ENCODE measurements at places on chromosomes 1 and 21.

DNA sequence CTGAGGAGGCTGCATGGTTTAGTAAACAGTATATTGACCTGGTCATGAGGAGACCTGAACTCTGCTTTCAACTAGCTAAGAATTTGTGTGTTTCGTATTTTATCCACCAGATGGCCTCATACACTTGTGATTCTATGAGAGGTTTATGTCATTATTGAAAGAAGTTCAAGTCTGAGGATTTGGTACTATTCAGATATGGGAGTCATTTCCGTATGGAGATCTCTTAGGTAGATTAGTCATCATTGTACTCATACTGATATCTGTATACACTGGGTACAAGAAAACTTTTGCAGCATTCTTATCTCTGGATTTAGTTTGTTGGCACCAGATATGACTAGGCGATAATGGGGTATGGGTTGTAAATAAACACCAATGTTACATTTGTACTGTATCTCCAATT is 26.6 kb downstream of the ATF6 start:
- DNase-seq: peak; percentile 82

DNA sequence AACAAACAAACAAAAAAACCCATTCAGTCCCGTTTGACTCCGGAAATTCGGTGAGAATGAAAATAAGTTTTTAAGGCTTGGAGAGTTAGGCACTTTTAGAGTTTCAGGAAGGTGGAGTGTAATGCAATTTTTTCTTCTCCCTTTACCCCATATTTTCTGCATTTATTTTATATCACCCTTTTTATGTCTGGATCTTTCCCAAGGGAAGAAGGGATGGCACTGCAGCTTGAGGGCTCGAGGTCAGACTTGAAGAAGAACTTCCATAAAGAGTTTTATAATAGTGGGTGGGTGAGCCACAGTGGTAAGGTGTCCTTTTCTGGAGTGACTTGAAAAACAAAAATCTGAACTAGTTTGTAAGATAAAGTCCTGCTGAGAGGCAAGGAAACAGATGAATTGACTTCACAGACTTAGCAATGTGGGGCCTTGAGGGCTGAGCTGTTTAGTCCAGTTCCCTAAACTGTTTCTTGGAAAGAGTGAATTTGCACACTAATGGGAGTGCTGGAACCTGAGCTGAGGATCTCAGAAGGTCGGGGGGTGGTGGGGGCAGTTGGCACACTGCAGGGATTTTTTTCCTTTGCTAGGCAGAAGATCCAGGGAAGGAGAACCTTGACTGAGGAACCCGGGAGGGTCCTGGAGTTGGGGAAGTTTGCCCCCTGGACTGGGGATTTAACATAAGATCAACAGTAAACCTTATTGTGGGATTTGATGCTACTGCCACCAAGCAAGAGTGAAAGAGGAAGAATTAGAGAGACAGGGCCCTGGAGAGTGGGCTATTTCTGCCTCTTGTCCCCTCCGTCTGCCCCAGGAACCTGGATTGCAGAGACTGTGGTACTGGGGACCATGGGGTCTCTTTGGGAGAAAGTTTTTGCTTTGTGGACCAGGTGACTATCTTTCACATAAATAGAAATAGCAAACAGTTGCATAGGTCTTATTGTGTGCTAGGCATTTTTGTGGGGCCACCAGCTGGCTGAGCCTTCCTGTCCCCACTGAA is 1.8 kb upstream of the MEX3A start:
- DNase-seq: no peak

DNA sequence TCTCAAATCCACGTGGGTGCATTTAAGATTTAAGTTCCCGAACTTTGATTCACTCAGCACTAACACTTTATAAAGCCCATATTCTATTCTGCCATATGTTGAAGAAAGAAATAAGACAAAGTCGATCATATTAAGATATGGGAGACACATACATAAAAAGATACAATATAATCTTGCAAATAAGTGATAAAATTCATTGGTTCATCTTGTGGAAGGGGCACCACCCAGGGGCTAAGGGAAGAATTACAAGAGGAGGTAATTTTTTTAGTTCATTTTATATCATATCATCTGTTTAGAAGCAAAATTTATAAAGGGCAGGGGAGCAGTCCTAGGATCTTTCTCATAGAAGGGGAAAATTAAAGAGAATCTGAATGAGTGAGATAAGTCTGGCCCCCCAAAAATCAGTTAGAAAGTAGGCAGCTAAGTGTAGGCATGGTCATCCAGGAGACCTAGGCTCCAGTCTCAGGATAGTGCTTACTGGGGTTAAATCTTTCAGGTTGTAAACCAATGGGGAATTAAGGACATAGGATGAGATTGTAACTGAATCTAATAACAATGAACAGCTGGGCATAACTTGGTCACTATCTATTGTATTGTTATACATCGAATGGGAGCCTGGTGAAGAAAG is 124.2 kb upstream of the L1TD1 start:
- DNase-seq: peak; percentile 44

DNA sequence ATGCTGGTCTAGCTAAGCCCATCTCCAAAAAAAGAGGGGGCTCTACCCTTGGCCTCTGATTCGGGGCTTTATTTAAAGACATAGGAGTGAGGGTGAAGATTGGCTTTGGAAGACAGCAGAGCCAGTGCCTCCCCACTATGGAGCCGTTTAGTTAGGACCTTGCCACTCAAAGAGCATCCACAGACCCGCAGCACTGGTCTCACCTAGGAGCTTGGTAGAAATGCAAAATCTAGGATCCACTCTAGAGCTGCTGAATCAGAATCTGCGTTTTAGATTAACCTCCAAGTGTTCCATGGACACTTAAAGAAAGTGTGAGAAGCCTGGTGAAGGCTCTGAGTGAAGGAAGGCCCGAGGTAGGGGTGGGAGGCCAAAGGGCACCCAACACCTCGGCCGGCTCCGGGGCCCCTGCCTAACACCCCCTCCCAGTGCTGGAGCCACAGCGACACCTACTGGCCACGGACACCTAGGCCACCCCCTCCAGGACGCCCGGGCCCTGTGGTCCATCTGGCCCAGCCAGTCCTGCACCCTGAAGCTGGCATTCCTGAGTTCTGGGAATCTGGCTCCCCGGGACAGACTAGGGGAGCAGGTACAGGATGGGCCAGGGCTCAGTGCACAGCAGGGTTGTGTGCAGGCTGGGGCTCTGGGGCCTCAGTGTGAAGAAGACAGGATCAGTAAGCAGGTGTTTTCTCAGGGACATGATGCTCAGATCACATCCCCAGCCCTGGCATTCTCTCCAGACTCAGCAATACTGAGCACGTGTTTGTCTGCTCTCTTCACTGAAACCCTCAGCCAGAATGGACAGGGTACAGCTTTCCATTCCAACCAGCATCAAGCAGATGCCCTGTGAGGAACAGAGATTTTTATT is 79.2 kb downstream of the TMEM53 start:
- DNase-seq: peak; percentile 54

GRCh38 chr1:151729966-151730291 is 8.6 kb downstream of the RIIAD1 start:
- no peak for DNase-seq

- no peak for DNase-seq
These were observed 12.1 kb downstream of the CD55 start for GRCh38 chr1:207333620-207334019.

- no peak for DNase-seq
These were observed 670 bp downstream of the RAB3B start for GRCh38 chr1:51989582-51990477.

- peak; percentile 47 for DNase-seq
These were observed 6.4 kb downstream of the SMAP2 start for GRCh38 chr1:40379785-40380452.

DNA sequence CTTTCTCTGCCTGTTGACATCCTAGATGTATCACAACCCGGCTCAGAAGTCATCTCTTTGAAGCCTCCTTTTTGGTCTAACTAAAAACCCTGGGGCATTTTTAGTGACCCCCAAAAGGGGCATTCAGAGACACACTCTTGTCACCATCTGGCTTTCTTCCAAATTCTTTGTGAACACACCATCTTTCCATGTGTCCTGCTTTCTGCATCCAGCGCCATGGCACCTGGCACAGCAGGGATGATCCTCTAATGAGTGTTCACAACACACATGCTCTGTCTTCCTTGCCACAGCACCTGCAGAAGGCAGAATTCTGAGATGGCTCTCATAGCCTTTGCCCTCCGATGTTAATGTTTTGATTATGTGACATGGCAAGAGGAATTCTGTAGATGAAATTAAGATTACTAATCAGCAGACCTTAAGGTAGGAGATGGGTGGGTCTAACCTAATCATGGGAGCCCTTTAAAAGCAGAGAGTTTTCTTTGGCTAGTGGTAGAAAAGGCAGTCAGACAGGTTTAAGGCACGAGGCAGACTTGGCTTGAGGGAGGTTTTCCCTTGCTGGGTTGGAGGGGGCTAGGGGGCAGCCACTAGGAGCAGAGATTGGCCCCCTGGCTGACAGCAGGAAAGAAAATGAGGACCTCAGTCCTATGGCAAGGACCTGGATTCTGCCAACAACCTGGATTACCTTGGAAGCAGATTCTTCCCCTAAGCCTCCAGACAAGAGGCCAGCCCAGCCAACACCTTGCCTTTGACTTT is 4.9 kb upstream of the TMEM61 start:
- no peak for DNase-seq

GRCh38 chr1:181326348-181326747 is 157.0 kb upstream of the CACNA1E start:
- no peak for DNase-seq

GRCh38 chr1:24369199-24369598 is 44.4 kb downstream of the STPG1 start:
- peak; percentile 41 for DNase-seq

- no peak for DNase-seq
These were observed 26.6 kb upstream of the RGS13 start for GRCh38 chr1:192609110-192610079.

GRCh38 chr1:16334655-16335340 is 17.5 kb downstream of the FBXO42 start:
- no peak for DNase-seq

DNA sequence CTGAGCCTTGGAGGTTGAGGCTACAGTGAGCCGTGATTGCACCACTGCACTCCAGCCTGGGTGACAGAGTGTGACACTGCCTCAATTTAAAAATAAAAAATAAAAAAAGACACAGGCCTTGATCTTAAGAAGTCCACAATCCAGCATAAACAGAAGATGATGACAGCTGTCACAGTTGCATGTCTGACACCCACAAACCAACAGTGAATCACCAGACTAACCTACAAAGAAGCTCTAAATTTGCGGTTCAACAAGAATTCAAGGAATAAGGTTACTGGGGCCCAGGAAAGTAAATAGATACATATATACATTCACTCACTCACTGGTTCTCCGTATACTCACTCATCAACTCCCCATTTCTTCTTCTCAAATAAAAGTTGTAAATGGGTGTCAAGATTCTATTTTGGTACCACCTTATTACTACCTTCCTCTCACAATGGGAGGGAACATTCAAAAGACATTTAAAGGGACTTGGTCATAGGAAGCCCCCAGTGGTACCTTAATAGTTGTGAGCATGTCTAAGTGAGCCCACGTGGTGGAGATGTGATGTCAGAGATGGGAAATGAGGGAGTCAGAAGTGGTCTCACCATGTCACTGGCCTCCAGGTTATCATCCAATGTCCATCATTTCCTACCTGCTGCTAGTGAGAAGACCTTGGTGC is 66.9 kb upstream of the PRDX6 start:
- no peak for DNase-seq

- DNase-seq: no peak
These were observed 46.7 kb downstream of the WARS2 start for GRCh38 chr1:119093721-119094120.

GRCh38 chr21:43864962-43865539 is at the start of gene AGPAT3:
Gene AGPAT3, plus strand, starts transcription at chr21:43865223. Its CDS starts 94,459 bp downstream, at chr21:43959682.
- DNase-seq: no peak
